Activated T-cell treated with anti-CD3 and anti-CD28 coated beads, Interleukin-2, amount 50 U/mL, for 24 hours (primary cell): ENCODE measurements at places on chromosomes 12 and 14.
A peak's percentile ranks its signal among the peaks of the same experiment; 100 is the strongest.

- DNase-seq: no peak
These were observed 78.7 kb downstream of the PRICKLE1 start for GRCh38 chr12:42510823-42511222.

DNA sequence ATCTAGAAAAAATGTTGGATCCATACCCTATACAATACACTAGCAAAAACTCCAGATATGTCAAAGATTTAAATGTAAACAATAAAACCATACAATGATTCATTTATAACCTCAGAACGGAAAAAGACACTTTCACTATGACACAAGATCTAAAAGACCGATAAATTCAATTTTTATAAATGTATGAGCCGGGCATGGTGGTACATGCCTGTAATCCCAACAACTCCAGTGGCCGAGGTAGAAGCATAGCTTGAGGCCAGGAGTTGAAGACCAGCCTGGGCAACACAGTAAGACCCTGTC lies 2.5 kb upstream of the SOS2 start:
- DNase-seq: no peak

DNA sequence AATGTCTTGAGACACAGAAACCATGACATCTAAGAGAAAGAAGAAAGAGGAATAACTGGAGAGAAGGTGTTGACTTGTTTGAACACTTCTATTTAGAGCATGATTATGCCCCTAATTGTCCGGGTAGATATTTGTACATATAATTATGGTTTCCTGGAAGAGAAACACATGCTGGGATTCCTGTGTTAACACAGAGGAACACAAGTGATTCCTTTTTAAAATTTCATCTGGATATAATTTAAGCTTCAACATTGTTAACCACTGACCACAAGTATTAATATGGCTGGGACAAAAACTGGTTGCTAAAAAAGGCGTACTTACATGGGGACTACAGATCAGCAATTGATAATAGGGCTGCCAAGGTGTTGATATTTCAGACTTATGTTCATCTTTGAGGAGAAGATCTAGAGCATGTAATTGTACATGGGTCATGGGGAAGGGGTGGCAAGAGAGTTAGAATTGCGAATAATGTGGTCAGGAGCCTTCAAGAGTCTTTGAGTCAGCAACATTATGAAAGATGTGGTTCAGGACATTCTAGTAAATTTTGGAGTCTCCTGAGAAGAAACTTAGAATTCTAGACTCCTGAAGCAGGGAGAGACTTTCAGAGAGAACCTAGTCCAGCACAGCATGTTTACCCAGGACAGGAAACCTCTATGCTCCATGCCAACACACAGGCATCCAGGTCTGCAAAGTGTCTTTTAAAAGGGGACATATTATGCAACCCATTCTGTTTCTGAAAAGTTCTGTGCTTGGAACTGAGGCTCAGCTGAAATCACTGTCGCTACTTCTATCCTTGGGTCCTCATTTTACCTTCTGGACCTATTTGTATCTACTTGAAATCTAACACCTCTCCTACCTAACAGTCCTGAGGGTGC lies 56.5 kb downstream of the SLC38A1 start:
- no peak for DNase-seq

GRCh38 chr12:53777412-53777811 lies 25.6 kb upstream of the CISTR start:
- no peak for DNase-seq

DNA sequence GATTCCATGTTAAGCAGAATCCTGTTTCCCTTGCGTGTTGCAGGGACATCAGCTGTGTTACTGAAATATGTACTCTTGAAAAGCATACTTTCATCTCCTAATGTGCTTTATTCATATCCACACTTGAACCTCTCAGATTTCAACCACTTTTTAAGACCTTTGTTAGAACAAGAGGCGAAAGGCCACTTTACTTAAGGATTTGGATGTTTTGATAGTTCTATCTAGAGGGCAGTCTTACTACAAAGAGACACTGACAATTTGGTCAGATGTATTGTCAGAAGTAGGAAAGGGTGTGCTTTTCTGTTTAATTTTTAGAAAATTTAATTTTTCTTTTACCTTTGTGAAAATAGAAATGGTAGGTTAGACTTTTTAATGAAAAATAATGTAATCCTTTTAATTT lies 267.9 kb downstream of the TMTC2 start:
- DNase-seq: no peak

DNA sequence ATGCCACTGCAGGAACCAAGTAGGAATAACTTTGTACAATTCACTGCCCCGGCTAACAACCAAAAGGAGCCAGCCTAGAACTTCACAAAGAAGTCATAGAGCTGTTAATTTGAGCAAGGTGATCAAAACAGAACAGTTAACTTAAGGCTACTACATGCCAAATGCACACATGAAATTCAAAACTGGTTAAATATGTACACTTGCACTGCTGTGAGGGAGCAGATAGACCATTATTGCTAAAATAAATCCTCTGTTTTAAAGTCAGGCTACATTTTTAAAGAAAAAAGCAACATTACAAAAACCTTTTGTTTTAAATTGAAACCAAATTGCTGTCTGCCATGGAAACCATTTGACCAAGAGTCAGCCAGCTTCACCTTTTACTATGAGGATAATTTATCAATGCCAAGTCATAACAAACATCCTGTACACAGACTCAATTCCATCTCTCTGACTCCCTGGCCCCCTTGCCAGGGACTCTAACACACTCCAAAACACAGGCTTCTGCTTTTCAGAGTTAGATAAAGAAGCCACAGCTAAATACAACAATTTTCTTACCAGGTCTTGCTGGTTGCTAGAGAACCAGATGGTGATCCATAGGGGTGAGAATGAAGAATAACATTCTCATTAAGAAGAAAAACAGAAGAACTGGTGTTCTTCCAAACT lies 84.0 kb downstream of the LRP6 start:
- DNase-seq: no peak

DNA sequence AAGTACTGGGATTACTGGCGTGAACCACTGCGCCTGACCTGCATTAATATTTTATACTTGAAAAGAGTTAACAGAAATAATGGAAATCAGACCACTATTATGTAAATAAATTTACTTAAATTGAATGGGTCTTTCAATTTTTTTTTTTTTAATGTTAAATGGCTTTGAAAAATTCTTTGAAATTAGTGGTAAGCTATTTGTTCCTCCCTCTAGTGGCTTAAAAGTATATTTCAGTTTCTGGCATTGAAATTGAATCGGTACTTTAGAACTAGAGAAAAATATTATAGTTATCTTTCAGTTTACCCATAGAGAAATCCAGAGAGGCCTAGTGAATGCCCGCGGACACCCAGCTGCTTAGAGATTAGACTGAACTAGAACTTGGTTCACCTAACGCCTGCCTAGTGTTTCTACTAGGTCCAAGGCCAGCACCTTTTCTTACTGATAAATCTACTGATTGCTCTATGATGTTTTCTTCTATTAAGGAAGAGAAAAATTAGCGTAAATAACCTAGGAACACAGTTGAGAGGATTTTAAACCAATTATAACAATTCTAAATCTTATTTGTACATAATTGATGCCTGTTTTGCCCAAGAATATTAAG lies 106.5 kb downstream of the EML1 start:
- no peak for DNase-seq

- no peak for DNase-seq
These were observed 151.4 kb downstream of the TMTC2 start for GRCh38 chr12:82838131-82838551.

DNA sequence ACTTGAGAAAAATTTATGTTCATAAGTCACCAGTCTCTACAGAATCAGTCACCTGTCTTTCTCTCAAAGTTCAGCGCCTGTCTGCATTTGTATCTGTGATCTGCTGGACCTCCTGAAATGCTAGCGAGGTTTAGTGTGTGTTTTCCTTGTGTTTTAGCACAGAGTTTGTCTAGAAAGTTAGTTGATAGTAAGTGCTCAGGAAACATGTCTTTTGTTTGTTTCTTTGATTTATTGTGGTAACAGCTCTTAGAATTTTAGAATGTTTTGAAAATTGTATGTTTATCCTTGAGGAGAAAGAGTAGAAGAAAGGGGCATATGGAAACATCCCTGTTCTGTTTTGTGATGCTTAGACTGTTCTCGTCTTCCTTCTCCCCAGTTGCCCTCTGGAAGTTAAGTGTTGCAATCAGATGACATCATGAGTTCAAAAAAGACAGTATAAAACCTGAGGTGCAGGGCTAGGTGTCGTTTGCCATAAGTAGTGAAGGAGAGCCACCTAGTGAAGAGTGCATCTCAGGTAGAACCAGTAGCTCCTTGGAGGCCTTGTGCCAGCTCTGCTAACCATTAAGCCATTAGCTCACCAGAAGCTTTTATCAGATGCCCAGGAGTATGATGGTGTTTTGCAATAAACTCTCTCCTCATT lies 44.8 kb downstream of the FBXW8 start:
- DNase-seq: no peak

DNA sequence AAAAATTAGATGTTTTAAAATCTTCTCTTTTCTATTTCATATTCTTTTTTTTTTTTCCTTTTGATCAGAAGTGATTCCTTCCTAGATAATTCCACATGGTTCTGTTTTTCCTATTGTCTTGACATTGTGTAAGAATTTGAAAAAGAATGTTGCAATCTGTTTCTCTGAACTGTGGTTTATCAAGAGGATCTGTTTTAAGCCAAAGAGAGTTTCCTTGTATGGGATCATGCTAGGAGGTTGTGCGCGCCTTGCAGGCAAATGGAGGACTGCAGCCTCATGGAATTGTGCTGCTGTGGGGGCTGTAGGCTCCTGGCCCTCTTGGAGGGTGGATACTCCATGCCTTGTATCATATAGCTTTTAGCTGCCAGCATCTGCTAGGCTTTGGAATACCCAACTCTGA lies 43.3 kb upstream of the MBIP start:
- no peak for DNase-seq

GRCh38 chr12:46187023-46187422 lies 81.8 kb downstream of the SLC38A1 start:
- DNase-seq: no peak

DNA sequence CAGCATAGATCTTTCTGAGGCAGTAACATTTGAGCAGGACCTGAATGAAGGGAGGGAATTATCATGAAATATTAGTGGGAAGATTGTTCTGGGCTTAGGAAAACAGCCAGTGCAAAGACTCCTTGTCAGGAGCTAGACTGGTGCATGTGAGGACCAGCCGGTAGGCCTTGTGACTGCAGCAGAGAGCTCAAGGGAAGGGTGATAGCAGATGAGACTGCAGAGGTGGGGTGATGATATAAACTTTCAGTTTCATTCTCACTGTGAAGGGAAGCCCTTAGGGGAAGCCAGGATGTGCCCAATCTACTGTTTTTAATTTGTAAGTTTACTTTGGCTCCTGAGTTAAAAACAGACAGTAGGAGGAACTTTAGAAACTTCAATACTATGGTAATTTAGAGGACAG lies 12.4 kb downstream of the IL22 start:
- peak; percentile 63 for DNase-seq

DNA sequence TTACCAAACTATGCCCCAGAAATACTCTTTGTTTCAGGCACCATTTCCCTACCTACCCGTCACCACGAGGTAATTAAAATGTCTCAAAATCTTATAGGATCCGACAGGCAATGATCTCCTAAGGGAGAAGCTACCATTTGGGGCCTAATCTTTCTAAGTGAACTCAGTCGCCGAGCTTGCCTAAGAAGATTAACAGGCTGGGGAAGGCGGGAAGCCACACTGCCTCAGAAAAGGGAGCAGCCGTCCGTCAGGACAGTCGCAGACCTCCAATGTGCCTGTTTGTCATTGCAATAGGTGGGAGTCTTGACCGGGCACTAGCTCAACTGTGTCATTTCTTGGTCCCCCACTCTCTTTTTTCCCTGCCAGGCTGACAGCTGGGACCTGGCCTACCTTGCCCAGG lies 4.6 kb downstream of the TTC7B start:
- DNase-seq: no peak

- no peak for DNase-seq
These were observed 1301.2 kb upstream of the FLRT2 start for GRCh38 chr14:84228702-84229101.

DNA sequence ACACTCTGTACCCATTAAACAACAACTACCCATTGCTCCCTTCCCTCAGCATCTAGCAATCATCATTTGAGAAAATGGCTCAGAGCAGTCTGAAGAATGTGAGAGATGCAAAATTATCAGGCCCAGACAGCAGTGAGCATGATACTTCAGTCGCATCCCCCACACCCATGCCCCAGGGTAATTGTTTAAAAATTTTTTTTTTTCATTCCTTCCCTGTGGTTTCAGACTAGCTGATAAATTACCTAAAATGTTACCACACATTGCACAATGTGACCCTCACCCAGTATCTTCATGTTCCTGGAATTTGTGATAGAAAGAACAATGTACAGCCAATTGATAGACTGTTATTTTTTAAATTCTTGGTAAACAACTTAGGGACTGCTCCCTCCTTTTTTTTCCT lies 11.3 kb upstream of the USP15 start:
- DNase-seq: no peak

DNA sequence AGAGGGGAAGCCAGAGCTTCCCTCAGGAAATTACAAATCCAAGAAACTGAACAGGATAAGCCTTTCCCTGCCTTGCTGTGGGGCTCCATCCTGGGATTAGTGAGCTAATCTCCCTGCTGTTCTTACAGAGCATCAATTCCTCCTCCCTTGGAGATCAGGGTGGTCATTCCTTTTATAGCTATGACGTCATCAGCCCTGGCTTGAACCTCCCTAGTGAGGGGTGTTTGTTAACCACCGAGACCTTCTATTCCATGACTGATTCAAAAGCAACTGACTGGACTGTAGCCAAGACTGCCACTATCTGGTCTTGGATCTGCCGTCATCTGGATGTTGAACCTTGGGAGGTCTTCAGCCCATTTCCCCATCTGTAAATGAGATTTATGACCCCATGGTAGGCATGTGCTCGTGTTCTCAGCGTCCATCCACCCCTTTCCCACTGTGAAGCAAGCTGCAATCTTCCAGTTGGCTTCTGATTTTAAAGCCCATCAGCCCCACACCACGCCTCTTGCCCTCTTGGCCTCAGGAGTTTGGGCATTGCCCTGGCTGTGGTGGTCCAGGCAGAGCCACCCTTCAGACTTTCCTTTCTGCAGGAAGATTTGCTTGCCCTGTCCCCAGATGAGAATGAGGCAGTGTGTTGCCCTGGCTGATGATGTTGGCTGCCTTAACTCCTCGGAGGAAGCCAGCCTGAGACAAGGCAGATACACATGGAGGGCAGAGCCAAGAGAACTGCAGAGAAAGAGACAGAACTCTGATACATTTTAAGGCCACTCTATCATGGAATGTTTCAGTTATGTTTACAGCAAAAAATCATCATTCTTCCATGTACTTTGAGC lies 59.6 kb upstream of the ACTN1 start:
- no peak for DNase-seq

DNA sequence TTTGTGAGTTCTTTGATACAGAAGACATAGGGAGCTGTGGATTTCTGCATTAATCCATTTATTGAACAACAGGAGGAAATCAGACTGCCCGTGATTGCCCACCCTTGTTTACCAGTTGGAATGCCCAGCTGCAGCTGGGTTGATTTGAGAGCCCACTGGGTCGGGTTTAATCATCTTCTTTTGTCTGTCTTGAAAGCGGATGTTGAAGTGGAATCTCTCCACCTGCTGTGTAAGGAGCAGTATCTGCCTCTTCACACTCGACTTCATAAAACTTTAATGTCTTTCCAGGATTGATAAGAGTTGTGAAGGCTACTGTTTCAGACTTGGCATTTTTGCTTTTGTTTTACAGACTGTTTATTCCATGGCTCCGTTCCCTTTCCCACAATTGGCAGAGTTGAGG lies 39.9 kb downstream of the TBC1D30 start:
- DNase-seq: no peak

GRCh38 chr12:115294453-115295133 lies 610.6 kb upstream of the TBX3 start:
- no peak for DNase-seq

GRCh38 chr12:48422060-48422459 lies 50.3 kb upstream of the ANP32D start:
- DNase-seq: no peak

- peak; percentile 81 for DNase-seq
These were observed 23.1 kb upstream of the LRTM2 start for GRCh38 chr12:1797011-1797901.
